Cerebellar cortex (tissue), 1 donor: ENCODE measurements at places on chromosomes 7 and 10.

DNA sequence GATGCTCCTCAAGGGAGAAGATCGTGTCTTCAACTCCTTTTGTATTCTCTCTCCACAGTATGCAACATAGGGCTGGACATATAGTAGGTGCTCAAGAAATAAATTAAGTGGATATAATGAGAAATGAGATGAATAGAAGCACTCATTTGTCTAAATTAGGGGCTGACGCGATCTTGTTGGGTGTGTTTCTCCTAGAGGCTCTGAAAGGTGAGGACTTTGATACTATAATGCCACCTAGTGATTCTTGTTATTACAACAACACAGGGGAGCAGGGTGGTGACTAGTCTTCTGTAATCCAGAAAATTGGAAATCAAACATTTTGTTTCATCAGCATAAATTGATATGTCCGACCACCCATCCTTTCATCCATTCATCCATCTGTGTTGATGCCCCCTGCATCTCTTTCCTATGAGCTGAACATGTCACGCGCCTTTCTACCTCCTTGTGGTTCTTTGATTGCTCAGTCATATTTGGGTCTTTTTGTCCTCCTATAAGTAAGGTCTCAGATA lies 3.5 kb upstream of the CFAP58 start:
- peak; percentile 56 for DNase-seq

DNA sequence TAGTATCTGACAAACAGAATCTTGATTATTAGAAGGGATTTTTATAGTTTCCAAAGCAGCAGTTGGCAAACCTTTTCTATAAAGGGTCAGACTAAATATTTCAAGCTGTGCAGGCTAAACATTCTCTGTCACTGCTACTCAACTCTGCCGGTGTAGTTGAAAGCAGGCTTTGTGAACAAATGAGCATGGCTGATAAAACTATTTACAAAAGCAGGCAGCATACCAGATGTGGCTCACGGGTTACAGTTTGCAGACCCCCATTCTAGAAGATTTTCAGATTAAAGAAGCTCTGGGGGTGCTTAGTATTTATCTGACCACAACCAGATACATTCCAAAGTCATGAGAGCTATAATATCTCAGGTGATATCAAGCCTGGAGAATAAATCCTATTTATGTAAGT lies 1017.5 kb downstream of the SORCS1 start:
- DNase-seq = no peak

DNA sequence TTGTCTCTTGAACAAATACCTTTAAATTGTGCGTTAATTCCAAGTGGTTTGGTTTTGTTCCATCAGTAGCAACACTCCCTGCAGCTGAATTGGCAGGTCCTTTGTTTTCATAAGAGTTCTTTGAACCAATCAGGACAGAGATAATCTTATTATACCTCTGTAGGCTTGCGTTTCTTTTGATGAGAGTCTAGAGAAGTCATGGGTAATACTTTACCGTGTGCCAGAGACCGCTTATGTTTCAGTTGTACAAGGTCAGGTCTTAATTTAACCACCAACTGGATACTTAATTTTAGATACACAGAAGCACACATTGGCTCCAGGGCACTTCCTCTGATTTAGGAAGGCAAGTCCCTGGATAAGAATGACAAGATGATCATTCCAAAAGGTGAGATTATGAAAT lies at the start of gene ASB15:
Gene ASB15 (plus strand): TSS at position 292 of the 400 bp plus-strand sequence. CDS start 12,682 bp downstream, outside the sequence.
- peak; percentile 13 for DNase-seq

GRCh38 chr10:6182454-6183098 lies 20.2 kb upstream of the PFKFB3 start:
- no peak for DNase-seq

DNA sequence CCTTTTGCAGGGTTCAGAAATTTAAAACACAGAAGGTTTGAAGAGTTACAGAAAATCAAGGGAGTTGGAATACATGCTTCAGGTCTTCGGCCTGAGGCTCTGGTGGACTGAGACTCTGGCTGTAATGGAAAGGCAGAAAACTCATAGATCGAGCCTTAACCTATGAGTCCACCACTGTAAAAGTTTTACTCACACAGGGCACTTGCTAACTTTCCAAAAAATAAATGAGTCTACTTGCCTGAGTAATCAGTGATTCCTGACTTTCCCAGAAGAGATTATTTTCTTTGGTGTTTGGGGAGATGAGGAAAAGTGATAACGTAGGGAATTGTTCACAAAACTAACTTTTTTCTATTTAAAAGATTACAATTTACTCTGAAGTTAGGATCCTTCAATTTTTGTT lies 108.0 kb downstream of the MBL2 start:
- peak; percentile 69 for DNase-seq

DNA sequence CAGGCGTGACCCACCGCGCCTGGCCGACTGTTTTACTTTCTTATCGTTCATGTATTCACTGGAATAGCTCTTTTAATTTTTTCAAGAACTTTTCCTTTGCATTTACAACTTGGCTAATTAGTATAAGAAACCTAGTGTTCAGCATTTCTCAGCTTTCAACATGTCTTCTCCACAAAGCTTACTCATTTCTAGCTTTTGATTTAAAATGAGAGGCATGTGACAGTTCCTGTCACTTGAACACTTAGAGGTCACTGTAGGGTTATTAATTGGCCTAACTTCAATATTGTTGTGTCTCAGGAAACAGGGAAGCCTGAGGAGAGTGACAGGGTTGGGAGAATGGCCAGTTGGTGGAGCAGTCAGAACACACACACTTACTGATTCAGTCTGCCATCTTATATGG lies 125.1 kb upstream of the GPR22 start:
- no peak for DNase-seq

GRCh38 chr7:130208516-130208915 lies 856 bp downstream of the SSMEM1 start:
- DNase-seq = no peak

- no peak for DNase-seq
These were observed 4.4 kb upstream of the SMC3 start for GRCh38 chr10:110563132-110563531.

- DNase-seq = no peak
These were observed 375.6 kb downstream of the SFMBT2 start for GRCh38 chr10:7035126-7035761.

DNA sequence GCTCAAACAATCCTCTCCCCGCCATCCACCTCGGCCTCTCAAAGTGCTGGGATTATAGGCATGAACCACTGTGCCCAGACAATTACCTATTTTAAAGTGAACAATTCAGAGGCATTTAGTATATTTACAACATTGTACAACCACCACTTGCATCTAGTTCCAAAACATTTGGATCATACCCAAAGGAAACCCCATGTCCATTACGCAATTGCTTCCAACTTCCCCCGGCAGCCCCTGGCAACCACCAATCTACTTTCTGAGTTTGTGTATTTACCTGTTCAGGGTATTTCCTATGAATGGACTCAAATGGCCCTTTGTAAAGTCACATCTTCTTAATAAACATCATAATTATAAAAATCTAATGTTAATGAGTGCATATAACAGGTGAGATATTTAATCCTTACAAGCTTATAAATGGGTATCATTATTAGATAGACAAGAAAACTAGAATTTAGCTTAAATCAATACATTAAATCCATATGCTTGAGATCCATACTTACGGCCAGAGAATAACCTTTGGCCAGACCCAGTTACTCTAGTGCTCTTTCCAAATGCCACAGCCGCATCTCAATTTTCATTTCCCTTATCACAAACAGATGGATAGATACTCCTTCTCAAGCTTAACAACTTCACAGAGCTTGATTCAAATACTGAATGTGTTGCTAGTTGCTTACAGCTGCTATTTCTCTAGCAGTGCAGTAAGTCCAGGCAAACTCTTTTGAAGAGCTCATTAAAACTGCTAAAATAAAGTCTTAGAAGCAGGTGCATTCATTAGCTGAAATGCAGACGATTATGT lies 133.4 kb upstream of the MKLN1 start:
- no peak for DNase-seq

DNA sequence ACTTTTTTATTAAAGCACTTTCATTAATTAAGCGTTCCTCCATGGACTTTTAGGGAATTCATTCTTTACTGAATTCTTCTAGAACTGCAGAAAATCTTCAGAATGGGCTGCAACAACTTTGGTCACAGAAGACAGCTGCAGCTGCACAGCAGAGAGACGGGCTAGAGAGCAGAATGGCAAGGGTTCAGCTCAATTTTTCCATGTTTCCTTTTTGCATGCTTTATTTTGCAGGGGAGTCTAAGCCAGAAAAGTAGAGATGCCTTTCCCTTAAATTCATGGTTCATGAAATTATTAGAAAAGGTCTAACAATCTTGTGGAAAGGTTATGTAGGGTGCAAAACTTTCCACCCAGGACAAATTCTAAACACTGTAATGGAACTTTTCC lies 15.4 kb upstream of the ANKRD1 start:
- DNase-seq = no peak

GRCh38 chr10:98295401-98295811 lies 27.4 kb upstream of the LOXL4 start:
- DNase-seq = peak; percentile 67

GRCh38 chr7:111196655-111197054 lies 105.7 kb downstream of the LRRN3 start:
- no peak for DNase-seq
